ENCODE measurements at places on chromosomes 3 and 15. TPM values are rescaled to one million over a fixed set of nuclear protein-coding genes. Genes with fewer than 3 reads are reported as not detected.

The ERICH6 gene
- total RNA-seq: not detected

The PRKCI gene
- total RNA-seq: 125 TPM

The CCDC39 gene
- not detected for total RNA-seq

The DPPA2 gene
- total RNA-seq: not detected

The ANKRD34C gene
- not detected for total RNA-seq

The SCG5 gene
- not detected for total RNA-seq

The CHST2 gene
- total RNA-seq: 22.8 TPM

The STAB1 gene
- total RNA-seq: 21.1 TPM

The PSTPIP1 gene
- 2.2 TPM for total RNA-seq

The HRG gene
- total RNA-seq: not detected

The SAXO2 gene
- 0.23 TPM for total RNA-seq

The CPLX3 gene
- total RNA-seq: not detected

The CPNE9 gene
- total RNA-seq: 0.86 TPM

DNA sequence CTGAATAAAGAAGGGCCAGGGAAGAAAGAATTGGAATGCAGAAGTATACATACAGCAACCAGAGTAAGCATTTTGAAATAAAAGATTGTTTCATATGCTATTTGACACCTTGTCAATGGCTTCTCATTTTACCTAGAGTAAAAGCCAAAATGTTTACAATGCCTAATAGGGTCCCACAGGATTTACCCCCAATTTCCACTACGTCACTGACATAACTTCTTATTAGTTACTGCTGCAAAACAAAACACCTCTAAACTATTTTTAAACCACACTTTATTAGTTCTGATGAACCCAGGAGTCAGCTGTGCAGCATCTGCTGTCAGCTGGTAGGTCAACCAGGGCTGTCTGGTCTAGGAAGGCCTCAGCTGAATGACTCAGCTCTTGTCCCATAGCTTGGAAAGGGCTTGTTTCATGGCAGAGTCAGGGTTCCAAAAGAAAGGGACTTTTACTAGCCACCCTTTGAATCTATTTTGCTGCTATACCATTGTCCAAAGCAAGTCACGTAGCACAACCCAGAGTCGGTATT, 945.1 kb downstream of the EPHA3 start:
- DNase-seq: no peak

- DNase-seq: no peak
These were observed 3.2 kb upstream of the GBE1 start for GRCh38 chr3:81764665-81765064.

GRCh38 chr15:40183636-40184463, 23.0 kb downstream of the BUB1B start:
- DNase-seq: no peak

- DNase-seq: no peak
These were observed 93.7 kb downstream of the TMEM266 start for GRCh38 chr15:76153241-76154197.

DNA sequence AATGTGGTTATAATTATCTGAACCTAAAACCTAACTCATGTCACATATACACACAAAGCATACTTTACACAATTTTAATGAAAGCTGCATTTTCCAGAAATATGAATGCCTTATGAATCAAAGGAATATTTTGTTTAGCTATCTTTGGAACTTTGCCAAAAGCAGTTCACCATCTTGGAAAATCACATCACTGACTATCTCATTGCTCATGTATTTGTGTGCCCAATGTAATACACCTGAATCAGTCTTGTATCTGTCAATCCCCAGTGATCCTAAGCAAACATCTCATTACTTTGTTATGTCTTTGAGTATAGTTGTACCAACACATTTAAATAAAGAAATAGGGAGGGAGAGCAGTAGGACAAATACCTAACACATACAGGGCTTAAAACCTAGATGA, 15.6 kb upstream of the CD47 start:
- no peak for DNase-seq

- DNase-seq: no peak
These were observed 6.1 kb downstream of the RASGRP1 start for GRCh38 chr15:38558372-38559059.

DNA sequence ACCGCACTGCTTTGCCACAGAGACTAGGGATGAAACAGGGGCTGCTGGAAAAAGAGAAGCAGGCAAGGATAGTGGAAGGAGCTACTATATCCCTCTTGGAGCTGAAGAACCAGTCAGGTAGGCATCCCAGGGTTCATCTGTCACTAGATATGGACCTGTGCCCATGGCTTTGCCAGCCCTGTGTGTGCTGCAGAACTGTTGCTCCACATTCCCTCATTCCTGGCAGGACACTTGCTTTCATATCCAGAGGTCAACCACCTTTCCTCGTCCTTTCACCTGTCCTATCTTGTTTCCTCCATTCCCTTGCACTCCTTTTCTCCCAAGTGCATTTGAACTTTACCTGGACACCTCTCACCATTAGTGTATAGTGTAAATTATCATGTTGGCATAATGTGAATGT, 12.0 kb downstream of the SNRK start:
- DNase-seq: no peak

GRCh38 chr15:66063147-66063546, 190.4 kb downstream of the MEGF11 start:
- no peak for DNase-seq

DNA sequence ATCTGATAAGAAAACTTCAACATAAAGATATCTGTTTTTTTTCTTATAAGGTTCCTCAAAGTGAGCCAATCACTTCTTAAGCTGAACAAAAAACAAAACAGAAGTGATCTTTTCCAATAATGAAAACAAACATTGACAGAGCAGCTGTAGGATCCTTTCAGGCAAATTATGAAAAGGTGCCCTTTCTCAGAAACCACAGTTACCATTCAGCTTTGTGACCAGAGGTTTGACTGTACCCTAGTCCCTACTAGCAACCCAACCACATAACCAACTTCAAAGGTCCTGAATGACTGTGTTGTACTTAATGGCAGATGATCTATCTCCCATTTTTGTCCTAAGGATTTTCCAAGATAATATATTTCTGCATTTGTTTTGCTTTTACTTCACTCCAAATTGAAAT, 39.4 kb upstream of the CCR2 start:
- no peak for DNase-seq

GRCh38 chr15:41936649-41937567, 35.4 kb downstream of the EHD4 start:
- no peak for DNase-seq

GRCh38 chr3:36697229-36698001, 66.9 kb downstream of the DCLK3 start:
- DNase-seq: no peak

GRCh38 chr3:143848704-143849103, 436 bp upstream of the SLC9A9 start:
- no peak for DNase-seq

- no peak for DNase-seq
These were observed 84.3 kb downstream of the EEFSEC start for GRCh38 chr3:128237348-128238183.

DNA sequence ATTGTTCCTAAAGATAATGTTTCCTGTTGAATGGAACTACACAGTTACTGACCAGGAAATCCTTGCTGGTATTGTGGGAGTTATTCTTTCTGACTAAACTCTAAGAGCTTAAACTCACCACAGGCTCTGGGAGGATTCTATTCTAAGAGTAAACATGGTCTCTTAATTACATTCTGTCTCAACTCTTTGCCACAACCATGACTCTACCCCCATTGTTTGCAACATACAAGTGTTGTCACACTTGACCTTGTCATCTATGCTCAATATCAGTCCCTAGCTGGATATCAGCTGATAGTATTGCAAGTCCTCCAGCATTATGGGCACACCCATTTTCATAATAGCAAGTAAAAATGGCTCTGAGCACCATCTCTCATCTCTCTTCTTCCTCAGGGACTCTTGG, 29.6 kb upstream of the SECISBP2L start:
- no peak for DNase-seq

DNA sequence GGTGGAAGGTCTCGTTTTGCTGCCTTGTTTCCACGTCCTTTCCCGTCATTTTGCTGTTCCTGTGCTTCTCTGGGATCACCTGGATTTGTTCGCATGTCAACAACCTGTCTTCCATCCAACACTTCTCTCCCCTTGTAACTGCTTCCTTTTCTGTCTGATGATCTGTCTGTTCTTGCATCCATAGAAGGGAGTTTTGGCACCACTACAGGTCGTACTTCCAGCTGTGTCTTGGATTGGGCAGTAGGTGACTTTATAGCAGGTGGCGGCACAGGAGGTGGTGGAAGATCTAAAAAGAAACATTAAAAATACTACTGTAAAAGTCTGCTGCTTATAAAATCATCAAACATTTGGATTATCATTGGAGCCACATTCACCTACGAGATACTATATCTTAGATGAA, 1161.0 kb downstream of the ROBO1 start:
- no peak for DNase-seq

GRCh38 chr15:58066042-58066867, 744 bp upstream of the ALDH1A2 start:
- DNase-seq: peak; percentile 81

DNA sequence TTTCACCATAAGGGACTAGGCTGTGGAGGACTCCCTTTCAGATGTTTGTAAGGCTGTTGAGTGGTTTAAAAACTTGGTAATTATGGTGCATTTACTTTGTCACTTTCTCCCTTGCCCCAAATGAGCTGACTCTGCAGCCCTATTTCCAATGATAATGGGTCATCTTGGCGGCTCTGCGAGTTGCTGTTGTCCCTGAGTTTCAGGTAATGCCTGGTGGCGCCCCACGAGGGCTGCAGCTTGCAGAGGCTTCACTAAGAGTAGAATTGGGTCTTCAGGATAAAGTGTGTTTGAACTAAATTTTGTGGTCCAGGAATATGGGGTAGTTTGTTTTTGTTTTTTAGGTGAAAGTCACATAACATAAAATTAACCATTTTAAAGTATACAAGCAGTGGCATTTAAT, 450.1 kb upstream of the CFAP20DC start:
- DNase-seq: no peak

- no peak for DNase-seq
These were observed 360.1 kb downstream of the SHQ1 start for GRCh38 chr3:72487946-72488737.

DNA sequence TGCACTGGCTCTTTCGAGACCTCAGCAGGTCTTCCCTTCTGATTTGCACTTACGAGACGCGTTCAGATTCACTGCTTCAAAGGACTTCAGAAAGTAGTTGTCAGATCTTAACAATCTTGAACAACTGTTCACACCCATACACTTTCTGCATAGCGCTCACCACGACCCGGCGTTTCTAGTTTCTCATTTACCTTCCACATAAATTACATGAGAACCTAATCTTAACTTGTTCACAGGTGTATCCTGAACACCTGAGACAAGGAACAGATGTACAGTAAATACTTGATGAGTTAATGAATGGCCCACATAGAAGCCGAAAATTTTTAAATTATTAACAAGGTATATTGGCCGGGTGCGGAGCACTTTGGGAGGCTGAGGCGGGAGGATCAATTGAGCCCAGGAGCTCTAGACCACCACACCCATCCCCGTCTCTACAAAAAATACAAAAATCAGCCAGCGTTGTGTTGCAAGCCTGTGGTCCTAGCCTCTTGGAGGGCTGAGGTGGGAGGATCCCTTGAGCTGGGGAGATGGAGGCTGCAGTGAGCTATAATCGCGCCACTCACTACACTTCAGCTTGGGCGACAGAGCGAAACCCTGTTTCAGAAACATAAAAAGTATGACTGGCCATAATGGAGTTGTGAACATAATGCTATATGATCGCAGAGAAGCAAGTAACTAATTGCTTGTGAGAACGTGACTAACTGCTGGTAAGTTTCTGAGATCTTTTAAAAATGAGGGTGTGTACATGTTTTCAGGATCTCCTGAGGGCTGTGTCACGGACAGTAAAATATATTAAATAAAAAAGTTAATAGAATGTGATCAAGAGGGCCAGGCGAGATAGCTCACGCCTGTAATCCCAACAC, 984 bp upstream of the SMARCC1 start:
- DNase-seq: no peak

GRCh38 chr3:7546253-7546652, 685.3 kb downstream of the GRM7 start:
- DNase-seq: no peak

- DNase-seq: no peak
These were observed 268.5 kb upstream of the CTNNB1 start for GRCh38 chr3:40930756-40931155.

DNA sequence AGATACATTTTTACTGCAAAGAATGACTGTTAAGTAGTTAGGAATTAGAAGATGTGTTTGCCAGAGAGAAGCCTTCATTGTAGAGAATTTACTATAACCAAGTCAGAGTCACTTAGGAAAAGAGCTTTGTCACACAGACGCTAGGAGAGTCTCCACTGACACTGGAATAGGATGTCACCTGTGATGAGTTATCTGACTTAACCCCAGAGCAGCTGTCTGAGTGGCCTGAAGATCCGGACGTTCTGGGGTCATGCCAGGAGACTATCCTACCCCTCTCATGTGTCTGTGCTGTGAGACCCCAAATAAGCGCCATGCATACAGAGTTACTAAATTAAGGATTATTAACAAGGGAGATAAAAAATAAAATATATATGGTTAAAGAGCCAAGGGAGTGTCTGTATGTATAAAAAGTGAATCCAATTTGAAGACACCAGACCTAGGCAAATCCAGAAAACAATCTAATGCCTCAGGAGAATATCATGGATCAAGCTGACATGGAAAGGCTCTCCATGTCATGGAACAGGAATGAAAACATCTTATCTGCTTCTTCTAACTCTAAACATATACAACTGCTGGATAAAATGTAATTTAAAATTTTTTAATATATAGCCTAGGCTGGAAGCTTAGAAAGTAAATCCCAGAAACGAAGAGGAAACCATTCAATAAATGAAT, 43.5 kb downstream of the ITGB5 start:
- no peak for DNase-seq

DNA sequence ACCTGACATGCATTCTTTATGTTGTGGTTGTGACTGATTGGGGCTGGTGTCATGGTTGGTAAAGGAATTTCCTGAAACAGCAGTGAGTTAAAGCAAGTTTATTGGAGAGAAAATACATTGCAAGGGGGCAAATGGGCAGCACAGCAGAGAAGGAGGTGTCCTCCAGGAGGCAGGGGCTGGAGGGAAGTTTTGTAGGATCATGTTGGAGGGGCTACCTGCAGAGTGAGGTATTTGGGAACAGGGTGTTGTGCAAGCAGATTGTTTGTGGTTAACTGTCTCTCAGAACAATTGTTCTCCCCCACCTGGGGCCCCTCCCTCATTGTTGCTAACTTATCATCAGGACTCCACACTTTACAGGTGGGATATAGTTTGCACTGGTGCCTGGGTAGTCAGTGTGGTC, 196.0 kb downstream of the NSUN3 start:
- DNase-seq: no peak

GRCh38 chr3:76199382-76199781, 414.0 kb upstream of the ZNF717 start:
- DNase-seq: no peak

GRCh38 chr3:121063628-121064027, 155.6 kb downstream of the STXBP5L start:
- no peak for DNase-seq

GRCh38 chr3:40899286-40899712, 300.0 kb upstream of the CTNNB1 start:
- DNase-seq: no peak
